ENCODE measurements at places on chromosomes 7 and 10.

- DNase-seq, result no peak
Observed at GRCh38 chr7:77188731-77189437, 10.7 kb downstream of the FGL2 start.

DNA sequence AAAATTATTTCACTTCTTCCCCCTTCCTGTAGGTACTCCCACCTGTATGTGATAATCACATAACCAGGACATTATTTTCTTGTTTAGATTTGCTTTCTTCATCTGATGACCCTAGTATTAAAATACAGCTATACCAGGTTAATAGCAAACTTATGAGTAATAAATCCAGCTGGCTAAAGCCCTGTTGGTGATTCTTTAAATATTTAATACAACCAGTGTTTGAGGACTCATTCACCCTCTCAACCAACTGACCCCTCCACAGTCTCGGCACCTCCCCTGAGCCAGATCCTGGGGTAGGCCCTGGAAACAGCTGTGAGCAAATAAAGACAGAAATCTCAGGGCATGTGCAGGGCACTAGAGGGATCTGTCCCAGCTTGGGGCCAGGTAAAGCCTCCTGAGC lies 58.5 kb downstream of the BLNK start:
- no peak for DNase-seq

- no peak for DNase-seq
Observed at GRCh38 chr10:113059371-113059780, 109.3 kb downstream of the TCF7L2 start.

GRCh38 chr10:8129438-8129837 lies 75.0 kb downstream of the GATA3 start:
- DNase-seq, result no peak

- no peak for DNase-seq
Observed at GRCh38 chr10:118481871-118482270, 113.6 kb downstream of the PRLHR start.

GRCh38 chr10:865924-866576 lies 65.5 kb downstream of the LARP4B start:
- DNase-seq, result no peak

- no peak for DNase-seq
Observed at GRCh38 chr10:84294766-84295447, 33.5 kb upstream of the CCSER2 start.

DNA sequence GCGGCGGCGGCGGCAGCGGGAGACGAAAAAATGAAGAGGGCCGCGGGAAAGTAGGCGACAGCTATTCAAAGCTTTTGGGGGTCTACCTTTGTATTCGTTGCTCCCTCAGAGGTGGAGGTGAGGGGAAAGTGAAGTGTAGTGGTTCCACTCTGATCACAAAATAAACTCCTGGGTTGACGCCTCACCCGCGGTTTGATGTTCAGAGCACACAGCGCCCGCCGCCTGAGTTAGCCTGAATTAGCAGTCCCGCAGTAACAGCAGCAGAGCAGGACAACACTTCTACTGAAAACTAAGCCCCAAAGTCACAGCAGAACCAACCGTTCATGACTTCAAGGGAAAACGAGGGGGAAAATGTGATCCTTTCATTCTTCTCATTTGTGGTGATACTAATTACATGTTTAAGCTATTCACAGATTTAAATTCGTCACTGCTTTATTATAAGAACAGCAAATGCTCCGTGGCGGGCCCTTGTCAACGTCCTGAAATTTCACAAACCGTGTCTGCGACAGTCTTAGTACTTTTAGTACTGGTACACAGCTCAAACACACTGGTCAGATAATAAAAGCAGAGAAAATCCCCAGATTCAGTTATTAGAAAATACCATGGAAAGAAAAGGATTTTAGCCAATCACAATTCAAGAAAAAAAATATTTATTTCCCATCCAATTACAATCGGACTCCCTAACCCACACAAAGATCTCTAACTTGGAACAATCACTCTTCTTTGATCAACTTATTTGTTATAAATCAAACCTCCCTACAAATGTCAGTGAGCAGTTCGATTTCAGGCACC lies 563 bp upstream of the JMJD1C start:
- DNase-seq, result peak; percentile 37
